ENCODE measurements at places on chromosomes 16 and 17. TPM values are rescaled to one million over a fixed set of nuclear protein-coding genes. Genes with fewer than 3 reads are reported as not detected.

- no peak for DNase-seq
Measured at GRCh38 chr16:87832137-87832527, 37.2 kb downstream of the SLC7A5 start.

The SPNS2 gene
- total RNA-seq = 42.0 TPM

DNA sequence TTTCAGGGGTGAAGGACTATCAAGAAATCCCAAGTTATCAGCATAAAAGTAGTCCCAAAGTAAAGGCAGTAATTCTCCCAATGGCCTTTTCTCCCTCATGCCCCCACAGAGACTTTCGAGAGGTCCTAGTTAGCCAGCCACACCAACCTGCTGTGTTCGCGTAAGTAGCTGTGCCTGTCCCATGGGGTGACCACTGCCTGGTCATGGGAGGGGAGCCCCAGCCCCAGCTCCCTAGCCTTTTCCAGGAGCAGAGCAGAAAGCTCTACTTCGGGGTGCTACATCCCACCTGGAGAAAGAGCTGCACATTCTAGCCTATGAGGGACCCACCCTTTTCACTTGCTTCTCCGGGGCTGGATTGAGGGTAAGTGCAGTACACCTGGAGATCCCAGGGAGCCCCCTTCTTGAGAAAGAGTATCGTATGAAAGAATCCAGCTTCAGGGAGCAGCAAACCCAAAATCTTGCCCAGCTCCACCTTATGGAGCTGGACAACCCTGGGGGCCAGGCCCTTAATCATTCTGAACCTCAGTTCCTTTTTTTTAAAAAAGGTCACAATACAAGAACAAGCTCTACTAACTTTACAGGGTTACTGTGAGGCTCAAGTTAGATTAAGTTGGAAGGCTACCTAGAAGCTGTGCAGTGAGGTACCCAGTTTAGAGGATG is 8.6 kb upstream of the SOST start:
- DNase-seq = no peak

The FN3K gene
- 27.9 TPM for total RNA-seq

- DNase-seq = no peak
Measured at GRCh38 chr16:8370374-8371270, 219.7 kb downstream of the TMEM114 start.

DNA sequence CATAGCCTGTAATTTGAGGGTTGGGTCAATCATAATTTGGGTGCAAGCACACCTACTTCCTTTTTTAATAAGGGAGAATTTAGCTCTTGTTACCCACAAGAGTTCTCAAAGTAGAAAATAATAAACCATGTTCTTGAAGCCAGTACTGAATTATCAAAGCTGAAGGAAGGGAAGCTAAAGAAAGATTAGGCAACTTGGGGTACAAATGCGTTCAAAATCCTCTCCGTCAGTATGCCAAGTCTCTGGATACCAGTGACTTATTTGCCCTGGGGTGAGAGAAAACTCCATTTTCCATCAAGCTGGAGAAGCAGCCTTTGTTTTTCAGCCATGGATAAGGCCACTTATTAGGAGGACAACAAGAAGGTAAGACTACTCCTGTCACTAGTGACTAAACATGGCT is 23.5 kb upstream of the DHRS13 start:
- no peak for DNase-seq

DNA sequence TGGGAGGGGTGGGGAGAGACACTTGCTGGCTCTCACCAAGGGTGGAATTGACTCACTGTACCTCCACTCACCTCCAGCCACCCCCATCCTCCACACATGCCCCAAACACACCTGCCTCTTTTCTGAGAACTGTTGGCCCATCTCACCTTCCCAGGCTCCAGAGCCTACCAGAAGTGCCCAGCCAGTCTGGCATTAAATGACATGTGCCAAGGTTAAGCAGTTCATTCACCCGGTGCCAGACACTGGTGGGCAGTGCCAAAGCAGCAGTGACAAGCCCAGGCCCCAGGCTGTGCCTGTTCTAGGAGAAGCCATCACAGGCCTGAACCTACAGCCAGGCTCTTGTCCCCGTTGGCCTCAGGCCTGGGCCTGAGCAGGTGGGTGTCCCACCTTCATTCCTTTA is 11.2 kb downstream of the MVP start:
- no peak for DNase-seq

GRCh38 chr16:78289844-78290277 is 190.4 kb downstream of the WWOX start:
- DNase-seq = no peak

The ANTKMT gene
- total RNA-seq = 36.5 TPM

DNA sequence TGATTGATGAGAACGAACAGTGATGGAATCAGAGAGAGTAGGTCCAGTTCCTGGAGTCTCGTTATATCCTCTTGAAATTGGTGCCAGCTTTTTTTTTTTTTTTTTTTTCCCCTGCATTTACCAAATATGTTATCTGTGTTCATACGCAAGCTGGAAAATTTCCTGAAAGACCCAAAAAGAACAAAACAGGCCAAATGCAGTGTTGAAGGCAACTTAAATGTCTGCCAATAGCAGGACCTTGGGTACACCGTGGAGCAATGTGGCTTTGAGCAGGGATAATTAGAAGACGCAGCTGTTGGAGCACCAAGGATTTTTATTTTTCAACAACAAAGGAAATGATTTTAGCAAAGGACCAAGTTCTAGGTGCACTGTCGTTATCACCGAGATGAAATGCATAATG is 105.0 kb downstream of the ABCC6 start:
- DNase-seq = no peak

DNA sequence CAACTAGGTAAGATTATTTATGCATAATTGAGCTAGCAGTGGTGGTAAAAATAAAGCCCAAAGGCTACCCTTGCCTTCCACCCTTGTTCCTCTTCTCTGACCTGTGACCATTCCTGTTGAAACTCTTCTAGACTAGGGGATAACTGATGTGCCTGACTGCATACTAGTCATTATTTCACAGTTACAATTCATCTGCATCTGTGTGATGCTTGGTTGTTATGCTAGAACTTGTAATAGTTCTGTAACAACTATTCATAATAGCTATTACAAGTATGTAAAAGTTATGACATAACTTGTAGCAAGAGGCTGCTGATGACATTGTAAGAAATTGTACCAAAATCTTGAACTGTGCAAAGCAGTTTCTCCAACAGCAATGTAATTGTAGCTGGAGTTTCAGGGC is 2.4 kb upstream of the VAC14 start:
- DNase-seq = no peak

DNA sequence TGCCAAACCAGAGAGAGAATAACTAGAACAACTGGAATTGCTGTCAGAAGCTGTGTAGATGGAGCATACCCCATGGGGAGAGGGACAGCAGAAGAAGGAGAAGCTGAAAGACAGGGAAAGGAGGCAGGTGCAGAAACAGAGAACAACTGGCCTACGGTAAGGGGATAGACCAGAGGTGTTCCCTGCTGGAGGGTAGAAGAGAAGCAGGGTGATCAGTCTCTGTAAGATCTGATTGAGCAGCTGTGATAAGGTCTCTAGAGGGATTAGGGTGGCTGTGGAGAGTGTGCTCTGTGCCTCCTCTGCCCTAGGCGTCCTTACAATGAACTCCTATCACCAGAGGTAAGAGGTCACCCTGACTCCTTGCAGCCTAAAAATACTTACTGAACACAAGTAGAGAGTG is 30.4 kb upstream of the HS3ST3B1 start:
- DNase-seq = no peak
